ENCODE measurements at places on chromosomes 11 and 22.
A peak's percentile ranks its signal among the peaks of the same experiment; 100 is the strongest.

DNA sequence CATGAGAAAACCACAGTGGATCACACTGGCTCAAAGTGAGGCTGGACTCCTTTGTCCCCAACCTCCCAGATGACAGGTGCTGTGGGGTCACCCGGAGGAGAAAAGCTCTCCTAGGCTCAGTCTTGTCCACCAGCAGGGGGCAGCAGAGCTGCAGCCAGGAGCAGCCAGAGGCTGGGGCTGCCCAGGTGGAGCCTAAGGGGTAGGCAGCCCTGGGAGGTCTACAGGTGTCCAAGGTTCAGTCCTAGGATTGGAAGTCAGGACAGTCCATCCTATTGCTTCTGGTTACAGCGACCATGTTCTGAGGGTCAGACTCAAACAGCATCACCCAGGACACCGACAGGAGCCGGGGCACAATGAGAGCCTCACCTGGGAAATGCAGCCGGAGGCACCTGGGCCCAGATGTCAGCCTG is 77.6 kb upstream of the IGLL5 start:
- DNase-seq, result peak; percentile 64

GRCh38 chr11:17642980-17643379 is 76.4 kb upstream of the MYOD1 start:
- DNase-seq, result no peak

GRCh38 chr11:73931039-73931645 is 19.7 kb upstream of the DNAJB13 start:
- no peak for DNase-seq

DNA sequence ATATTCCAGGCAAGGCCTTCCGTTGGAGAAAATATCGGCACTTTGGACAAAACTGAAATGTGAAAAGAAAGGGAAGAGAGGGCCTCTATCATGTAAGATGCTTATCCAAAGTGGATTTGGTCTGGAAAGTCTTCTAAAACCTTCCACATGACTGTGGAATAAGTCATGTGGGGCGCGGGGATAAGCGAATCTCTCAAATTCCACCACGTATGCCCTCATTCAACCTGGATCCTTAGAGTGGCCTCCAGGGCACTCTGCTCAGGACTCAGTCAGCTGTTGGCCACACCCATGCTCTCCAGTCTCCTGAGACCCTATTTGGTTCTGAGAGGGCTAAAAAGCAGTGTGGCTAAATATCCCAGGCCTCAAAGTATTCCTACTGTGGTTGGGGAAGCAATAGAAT is 2.0 kb upstream of the TIMP3 start:
- no peak for DNase-seq

DNA sequence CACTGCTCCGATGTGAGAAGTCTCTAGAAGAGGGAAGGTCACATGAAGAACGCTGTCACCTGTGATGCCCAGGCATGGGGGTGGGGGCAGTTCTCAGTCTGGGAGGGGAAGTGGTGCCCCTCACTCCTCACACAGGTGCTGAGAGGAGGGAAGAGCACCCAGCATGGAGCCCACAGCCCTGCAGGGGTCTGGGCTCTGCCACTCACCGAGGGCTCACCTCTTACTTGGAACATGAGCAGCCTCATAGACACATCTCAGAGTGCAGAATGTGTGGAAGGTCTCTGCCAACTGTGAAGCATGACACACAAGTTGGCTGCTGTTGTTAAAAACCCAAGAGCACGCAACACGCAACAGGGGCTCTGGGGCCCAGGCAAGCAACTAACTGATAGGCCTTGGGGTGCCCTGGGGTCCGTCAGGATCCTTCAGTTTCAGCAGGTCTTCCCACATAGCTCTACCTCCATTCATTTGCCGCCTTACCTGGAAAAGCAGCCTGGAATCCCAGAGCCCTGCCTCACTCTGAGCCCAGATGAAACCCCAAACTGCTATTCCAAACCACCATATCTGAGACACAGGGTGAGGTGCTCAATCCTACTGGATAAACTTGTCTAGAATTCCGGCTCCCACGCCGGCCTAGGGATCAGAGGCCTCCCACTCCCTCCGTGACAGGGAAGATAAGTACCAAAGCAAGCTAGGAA is 17.5 kb upstream of the TMPRSS4 start:
- no peak for DNase-seq

DNA sequence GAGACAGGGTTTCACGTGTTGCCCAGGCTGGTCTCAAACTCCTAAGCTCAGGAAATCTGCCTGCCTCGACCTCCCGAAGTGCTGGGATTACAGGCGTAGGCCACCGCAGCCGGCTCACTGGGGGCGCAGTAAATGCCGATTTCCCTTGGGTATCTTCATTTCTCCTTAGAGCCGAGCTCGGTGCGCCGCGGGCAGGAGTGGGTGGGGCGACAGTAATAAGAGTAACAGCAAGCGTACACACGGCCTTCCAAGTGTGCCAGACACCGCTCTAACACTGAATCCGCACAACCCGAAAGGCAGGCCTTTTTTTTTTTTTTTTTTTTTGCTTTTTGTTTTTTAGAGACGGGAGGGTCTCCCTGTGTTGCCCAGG is 500 bp upstream of the ADSL start:
- peak; percentile 31 for DNase-seq

DNA sequence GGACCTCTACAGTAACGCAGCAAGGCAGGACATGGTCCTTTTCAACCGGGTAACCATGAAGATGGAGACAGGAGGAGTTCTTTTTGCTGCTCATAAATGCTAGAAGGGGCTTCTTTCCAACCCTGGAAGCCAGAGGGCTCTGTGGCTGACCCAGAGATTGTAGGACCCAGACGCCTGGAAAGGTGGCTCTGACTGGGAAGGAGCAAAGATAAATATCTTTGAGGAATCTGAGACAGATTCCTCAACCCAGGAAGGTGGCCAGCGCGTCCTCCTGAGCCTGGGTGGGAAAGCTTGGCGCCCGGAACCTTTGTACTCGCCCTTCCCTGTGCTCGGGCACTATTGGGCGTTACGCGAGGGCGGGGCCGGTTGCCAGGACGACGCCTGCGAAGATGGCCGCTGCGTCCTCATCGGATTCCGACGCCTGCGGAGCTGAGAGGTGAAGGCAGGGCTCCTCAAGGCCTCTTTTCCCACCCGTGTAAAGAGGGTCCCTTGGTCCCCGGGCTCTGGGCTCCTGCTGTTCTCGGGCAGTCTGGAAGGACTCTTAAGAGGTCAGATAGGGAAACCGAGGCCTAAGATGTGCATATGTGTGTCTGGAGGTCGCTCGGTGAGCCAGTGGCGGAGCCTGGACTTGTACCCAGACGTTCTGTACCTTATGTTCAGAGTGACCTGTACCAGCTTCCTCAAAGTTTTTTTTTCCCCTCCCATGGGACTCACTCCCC is at the start of gene BBS1:
Gene BBS1 (plus strand): TSS at position 365 of the 719 bp plus-strand sequence. CDS start 25 bp downstream, at position 390.
- DNase-seq, result peak; percentile 71

GRCh38 chr11:128582496-128583366 is 4.6 kb downstream of the ETS1 start:
- no peak for DNase-seq

DNA sequence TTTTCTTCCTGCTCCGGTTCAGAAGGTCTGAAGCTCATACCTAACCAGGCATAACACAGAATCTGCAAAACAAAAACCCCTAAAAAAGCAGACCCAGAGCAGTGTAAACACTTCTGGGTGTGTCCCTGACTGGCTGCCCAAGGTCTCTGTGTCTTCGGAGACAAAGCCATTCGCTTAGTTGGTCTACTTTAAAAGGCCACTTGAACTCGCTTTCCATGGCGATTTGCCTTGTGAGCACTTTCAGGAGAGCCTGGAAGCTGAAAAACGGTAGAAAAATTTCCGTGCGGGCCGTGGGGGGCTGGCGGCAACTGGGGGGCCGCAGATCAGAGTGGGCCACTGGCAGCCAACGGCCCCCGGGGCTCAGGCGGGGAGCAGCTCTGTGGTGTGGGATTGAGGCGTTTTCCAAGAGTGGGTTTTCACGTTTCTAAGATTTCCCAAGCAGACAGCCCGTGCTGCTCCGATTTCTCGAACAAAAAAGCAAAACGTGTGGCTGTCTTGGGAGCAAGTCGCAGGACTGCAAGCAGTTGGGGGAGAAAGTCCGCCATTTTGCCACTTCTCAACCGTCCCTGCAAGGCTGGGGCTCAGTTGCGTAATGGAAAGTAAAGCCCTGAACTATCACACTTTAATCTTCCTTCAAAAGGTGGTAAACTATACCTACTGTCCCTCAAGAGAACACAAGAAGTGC is 661 bp upstream of the MALAT1 start:
- DNase-seq, result peak; percentile 72

GRCh38 chr11:114367244-114367957 is 32.9 kb downstream of the C11orf71 start:
- DNase-seq, result no peak

DNA sequence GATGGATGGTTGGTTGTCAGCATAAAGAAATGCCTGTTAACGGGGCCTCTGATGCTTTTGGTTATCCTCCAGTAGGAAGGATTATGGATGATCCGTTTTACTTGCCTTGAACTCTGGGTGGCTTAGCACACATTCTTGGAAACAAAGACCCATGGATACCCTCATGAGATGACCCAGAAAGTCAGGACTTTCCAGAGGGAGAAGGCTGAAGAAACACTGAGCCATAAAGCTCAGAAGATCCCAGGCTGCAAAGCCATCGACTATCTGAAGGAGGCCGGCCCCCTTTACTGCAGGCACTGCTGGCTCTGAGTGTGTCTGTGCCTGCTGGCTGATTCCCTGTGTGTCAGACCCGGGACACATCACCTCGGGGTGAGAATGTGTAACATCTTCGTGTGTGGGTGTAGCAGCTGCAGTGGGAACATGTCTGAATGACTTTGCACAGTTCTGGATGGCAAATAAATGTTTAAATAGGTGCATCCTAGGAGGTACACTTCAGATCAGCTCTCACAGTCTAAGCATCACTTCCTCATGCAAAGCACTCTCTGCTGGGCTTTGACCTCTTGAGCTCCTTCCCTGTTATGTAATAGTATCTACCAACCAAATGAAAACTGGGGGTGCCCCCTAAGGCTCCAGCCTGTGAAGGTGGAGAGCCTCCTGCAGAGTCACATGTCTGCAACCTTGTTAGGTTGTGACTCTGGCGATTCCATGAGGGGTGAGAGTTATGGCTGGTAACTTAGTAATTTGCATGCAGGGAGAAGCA is 1084.9 kb downstream of the TBC1D22A start:
- DNase-seq, result no peak

DNA sequence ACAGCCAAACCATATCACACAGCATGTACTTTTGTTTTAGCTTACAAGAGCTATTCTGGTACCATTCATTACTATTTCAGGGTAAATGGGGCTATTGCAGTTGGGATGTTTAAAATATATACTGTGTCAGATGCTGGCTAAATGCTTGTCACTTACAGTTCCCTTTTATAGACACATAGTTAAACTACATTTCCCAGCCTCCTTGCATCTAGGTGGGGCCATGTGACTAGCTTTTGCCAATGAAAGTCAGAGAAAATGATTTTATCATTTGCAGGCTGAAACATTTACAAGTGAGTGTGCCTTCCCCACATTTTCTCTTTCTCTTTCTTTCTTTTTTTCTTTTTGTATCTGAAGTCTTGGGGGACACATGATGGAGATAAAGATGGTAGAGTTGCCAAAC is 7.8 kb upstream of the IFTAP start:
- DNase-seq, result no peak

DNA sequence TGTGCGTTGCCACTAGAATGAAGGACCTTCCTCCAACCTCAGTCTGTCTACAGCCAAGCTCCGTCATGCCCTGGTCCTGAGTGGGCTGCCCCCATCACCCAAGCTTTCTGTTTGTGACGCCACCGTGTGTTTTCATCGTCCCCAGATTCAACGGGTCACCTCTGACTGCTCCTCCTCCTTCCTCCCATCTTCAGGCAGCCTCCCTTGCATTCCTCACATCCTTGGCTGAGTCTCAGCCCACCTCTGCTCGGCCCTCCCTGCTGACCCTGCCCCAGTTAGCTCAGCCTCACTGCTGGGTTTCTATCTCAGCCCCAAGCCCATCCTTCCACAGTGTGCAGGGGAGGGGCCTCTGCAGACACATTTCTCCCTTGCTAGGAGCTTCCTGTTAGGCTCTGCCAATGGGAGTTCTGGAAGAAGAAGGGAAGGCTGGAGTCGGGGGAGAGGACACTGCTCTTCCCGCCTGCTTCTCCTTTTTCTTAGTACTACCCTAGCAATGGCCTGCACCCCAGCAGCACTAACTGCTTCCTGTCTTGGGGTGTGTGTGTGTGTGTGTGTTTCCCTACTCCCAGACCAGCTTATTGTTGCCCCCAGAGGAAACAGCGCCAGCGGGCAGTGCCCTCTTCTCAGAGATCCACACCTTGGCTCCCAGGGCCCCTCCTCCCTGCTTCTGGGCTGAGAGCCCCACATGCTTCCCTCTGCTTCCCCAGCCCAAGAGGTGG is 5.2 kb downstream of the IFT27 start:
- no peak for DNase-seq

DNA sequence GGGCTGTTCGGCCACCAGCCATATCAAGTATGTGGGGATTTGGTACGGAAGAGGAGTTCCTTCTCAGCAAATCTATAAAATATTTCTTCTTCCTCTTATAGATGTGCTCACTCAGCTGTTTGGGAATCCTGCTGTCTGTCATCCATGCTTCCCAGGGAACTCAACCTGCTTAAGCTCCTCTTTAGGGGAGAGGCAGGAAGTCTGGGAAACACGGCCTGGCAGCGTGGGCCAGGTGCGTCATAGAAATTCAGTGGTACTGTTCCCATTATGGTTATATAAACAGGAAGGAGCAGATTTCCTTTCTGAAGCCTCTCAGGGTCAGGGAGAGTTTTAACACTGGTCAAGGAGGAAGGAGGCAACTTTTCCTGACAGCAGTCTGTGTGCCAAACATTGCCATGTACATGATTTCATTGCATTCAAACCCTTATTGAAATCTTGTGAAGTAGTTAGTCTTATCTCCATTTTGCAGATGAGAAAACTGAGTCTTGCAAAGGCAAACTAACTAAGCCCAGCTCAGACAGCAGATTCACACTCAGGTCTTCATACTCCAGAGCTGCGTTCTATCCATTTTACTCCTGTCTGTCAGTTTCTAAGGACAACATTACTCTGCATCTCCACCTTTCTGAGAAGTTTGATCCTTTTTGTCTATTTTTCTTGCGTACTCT is 35.4 kb upstream of the AMOTL1 start:
- no peak for DNase-seq

- no peak for DNase-seq
These were observed 3.4 kb downstream of the CCND1 start for GRCh38 chr11:69644071-69644961.

- no peak for DNase-seq
These were observed 57.4 kb downstream of the NECTIN1 start for GRCh38 chr11:119671561-119672015.

DNA sequence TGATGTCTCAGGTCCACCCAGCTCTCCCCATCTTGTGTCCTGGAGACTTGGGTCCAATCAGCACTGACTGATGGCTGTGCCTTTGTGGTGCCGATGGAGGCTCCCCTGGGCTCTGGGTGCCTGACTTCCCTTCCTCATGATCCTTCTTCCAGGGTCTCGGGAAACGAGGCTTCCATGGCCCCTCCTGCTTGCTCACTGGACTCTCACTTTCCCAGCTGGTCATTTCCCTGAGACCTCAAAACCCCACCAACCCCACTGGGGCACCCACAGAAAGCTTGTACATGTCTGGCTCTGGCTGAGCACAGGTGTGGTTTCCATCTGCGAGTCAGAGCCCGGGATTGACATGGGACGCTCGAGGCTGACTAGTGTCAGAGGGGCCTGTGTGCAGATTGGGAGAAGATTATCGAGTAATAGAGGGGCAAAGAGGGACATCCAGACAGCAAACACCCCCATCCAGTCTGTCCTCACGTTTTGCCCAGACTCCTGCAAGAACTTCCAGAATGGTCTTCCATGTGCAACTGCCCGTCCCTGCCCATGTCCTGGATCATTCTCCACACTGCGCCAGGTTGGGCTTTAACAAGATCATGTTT is 15.1 kb downstream of the APOL1 start:
- no peak for DNase-seq

- peak; percentile 15 for DNase-seq
These were observed 79.4 kb upstream of the PPARA start for GRCh38 chr22:46070803-46071450.

GRCh38 chr11:62402226-62402959 is 16.4 kb upstream of the SCGB1A1 start:
- peak; percentile 43 for DNase-seq

All from CD4-positive, alpha-beta T cell treated with Interferon gamma for 1 hour (primary cell).